Activated naive CD4-positive, alpha-beta T cell treated with anti-CD3 and anti-CD28 coated beads, Interleukin-2, amount 50 U/mL, for 16 hours (primary cell): ENCODE measurements at places on chromosomes 2 and 18.

DNA sequence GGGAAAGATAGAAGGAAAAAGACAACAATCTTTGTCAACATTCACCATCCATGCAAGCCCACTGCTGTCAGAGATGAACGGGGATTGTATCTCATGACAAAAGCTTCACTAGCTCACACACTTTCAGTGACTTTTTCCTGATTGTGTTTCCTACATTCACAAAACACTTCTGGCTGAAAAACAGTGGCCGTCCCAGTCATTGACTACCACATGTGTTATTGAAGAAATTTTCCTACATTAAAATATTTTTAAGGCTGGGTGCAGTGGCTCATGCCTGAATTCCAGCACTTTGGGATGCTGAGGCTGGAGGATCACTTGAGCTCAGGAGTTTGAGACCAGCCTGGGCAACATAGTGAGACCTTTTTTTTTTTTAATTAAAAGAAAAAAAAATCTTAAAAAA is 90.9 kb downstream of the MOGAT1 start:
- DNase-seq = no peak

- no peak for DNase-seq
Observed at GRCh38 chr2:73827018-73827417, 1.7 kb upstream of the STAMBP start.

DNA sequence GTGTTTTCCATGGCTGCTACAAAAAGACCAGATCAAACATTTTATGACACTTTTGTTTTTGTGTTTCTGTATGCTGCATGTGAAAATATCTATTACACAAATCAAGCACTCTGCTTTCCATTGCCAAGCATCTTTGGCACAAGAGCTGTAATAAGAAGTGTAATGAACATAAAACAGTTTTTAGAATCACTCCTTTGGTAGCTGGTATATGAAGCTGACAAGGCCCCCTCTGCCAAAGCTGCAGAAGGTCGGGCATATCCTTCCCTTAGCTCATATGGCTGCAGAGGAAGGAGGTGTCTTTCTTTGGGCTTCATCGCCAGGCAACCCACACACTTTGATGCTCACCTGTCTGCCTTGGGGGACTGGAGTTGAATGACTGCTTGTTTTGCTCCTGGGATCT is 175.4 kb downstream of the TMEM247 start:
- DNase-seq = no peak

- no peak for DNase-seq
Observed at GRCh38 chr2:223560749-223561435, 41.3 kb downstream of the SCG2 start.

GRCh38 chr2:30862054-30862651 is 54.9 kb upstream of the CAPN13 start:
- DNase-seq = peak; percentile 45

DNA sequence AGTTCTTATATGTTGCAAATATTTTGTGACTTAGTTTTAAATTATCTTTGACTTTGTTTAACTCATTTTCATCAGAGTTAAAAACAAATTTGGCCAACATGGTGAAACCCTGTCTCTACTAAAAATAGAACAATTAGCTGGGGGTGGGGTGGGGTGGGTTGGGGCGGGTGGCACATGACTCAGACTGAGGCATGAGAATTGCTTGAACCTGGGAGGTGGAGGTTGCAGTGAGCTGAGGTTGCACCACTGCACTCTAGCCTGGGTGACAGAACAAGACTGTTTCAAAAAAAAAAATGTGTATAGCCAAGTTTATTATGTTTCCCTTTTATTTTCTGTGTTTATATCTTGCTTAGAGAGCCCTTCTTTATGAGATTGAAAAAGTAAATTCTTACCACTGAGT is 14.2 kb upstream of the LIPG start:
- no peak for DNase-seq

DNA sequence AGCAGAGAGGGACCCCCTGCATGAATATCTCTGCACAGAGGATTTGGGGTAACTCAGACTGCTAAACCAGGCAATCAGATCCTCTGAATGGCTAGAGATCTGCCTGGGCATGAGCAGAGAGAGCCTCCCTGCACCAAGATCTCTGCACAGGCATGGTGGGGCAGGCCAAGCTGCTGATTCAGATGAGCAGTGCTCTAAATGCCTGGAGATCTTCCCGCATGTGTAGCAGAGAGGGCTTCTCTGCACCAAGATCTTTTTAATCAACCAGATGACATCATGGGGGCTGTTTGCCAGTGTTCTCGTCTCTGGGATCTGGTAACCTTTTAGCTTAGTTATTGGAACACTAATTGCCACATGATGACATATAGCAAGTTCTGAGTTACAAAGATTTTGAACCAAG is 301.3 kb upstream of the GALNT5 start:
- no peak for DNase-seq

DNA sequence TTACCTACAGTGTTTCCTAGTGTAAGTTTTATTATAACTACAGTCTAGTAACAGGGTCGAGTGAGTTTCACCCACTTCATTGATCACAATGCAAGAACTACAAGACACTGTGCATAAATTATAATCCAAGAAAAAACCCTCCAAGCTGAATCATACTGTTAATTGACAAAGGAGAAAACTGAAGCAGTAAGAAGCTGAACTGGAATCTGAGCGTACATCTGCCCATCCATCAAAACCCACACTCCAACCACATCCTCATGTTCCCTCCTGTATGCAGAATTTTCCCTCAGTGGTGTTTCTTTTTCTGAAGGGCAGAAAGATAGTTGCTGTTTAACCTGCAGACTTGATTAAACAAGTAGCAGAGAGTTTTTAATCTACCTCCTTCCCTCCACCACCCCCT is 49.5 kb upstream of the KIDINS220 start:
- no peak for DNase-seq

DNA sequence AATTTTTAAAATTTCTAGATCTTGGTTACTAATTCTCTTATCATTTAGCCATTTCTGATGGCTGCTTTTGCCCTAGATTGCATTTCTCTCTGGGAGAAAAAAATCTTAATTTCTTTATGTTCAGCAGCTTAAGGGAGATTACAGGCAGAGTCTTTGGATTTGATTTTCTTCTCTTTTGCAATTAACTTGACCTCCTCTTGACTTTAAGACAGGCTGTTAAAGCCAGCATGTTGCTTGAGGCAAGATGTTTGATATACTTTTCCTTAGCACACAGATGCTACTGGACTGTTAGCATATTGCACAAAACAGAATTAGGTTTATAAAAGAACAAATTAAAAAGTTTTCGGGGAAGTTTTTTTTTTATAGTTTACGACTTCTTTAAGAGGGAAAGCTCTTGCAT is 50.0 kb downstream of the XRCC5 start:
- no peak for DNase-seq

DNA sequence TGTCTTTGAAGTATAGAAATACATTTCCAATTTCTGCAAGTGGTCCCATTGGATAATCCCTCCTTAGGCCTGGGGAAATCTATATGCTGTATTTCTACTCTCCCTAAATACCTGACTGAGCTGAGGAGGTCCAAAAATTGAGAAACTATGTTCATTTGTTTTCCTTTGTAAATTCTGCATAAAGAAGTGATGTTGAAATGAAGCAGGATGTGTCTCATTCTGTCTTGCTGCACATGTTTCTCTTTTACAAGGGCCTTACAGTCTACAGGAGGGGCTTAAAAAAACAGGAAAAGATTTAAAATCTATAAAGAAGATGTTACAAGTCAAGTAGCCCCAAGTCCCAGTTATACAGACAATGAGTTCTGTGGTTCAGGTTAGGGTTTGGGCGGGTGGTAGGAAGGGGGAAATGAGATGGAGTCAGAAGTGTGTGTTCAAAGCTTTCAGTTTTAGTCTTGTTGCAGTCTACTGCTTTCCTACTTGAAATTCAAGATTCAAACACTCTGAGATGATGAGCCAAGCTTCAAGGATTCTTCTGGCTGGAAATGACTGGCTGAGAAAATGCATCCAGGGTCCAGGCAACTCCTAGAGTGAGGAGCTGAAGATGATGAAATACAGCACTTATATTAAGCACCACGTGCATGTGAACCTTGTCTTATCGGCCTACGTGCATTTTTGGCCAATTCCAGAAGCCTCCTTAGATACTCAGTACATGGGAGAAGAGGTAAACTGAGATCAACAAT is 146.3 kb upstream of the CELF4 start:
- DNase-seq = no peak

- no peak for DNase-seq
Observed at GRCh38 chr2:134232461-134232860, 21.4 kb upstream of the MGAT5 start.

- DNase-seq = no peak
Observed at GRCh38 chr2:201363857-201364560, 6.9 kb upstream of the FLACC1 start.

GRCh38 chr2:157592374-157592773 is 36.3 kb downstream of the ACVR1C start:
- no peak for DNase-seq

- DNase-seq = no peak
Observed at GRCh38 chr2:65425276-65425675, 7.1 kb downstream of the SPRED2 start.

DNA sequence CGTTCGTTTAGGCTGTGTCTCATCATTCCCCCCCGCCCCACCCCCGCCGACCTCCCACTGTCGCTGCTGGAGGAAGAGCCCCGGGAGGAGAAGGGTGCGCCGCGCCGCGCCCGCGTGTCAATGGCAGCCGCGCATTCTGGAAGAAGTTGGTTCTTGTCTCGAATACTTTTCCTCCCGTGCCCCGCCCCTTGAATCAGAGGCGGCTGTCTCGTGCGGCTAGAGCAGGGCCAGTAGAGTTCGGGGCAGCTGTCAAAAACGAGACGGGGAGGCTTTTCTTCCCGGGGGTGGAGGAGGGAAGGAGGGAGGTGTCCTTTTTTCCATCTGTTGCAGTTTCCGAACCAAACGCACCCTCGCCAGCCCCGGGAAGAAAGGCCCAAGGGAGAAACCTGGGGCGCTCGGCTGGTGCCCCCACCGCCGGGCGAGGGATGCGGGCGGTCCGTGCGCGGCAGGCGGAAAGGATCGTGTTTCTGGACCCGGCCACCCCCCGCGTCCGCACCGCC is 410 bp upstream of the TGIF1 start:
- DNase-seq = peak; percentile 78

DNA sequence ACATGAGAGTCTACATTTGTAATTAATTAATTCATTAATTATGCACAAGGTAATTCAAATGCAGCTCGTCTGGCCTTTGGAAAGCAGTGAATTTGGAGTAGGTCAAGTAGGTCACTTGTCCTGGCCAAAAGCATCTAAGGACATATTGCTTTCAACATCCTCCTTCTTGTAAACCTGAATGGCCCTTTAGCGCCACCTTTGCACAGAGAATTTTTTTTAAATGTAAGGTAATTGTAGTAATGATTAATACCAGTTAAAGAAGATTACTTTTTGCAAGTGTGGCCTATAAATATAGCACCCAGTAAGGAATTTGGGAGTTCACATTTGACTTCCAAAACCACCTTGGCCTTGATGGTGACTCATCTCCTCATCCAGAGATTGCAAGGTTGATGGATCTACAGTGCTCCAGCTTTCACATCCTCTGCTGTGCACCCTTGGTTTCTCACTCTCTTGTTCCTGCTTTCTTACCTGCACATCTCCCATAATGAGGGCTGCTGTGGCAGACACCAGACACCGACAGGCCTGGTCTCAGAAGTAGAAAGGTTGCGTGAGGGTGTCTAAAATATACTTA is 481.7 kb downstream of the TGIF1 start:
- no peak for DNase-seq

DNA sequence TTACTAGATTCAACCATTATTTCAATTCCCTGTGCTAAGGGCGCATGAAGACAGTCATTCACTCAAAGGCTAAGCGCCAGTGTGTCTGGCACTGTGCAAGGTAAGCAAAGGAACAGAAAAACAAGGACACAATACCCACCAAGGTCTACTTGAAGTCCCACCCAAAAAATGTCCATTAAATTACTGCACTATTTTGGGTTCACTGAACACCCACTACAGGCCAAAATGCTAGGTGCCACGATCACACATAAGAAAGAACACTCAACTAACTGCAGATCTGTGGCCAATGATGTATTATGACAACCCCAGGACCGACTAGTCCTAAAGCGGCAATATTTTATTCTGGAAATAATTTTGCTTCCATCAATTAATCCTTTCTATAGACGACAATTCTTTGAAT is 1.8 kb downstream of the TMEM131 start:
- no peak for DNase-seq

DNA sequence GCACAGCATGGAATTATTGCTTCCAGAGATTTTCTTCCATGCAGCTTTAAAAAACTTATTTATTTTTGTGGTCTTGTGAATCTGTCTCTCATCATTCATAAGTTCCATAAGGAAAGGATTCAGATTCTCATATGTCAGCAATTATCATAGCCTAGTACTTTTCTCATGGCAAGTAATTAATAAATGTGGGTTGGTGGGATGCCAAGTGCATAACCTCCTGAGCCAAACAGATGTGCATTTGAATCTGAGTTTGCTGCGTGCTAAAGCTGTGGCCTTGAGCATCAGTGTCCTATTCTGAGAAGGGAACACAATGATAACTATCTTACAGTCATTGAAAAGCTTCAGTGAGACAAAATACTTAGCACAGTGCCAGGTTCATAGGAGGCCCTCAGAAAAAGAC is 331.9 kb downstream of the PDE11A start:
- DNase-seq = no peak
